Activated T-cell treated with anti-CD3 and anti-CD28 coated beads for 4 hours (primary cell): ENCODE measurements at places on chromosomes 6 and 20.

DNA sequence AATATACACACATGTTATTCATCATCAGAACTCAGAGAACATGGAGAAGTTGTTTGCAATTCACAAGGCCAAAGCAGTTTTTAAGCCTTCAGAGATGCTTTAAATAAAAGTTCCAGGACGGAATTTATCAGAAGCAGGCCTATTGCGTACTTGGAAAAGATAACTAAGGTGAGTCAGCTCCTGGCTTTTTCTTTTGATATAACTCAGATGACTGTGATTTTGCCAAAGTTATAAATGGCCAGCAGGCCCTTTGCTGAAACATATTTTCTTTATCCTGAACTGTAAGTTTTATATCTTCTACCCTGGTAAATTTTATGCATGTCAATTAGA lies 55.0 kb upstream of the PLCB1 start:
- no peak for DNase-seq

DNA sequence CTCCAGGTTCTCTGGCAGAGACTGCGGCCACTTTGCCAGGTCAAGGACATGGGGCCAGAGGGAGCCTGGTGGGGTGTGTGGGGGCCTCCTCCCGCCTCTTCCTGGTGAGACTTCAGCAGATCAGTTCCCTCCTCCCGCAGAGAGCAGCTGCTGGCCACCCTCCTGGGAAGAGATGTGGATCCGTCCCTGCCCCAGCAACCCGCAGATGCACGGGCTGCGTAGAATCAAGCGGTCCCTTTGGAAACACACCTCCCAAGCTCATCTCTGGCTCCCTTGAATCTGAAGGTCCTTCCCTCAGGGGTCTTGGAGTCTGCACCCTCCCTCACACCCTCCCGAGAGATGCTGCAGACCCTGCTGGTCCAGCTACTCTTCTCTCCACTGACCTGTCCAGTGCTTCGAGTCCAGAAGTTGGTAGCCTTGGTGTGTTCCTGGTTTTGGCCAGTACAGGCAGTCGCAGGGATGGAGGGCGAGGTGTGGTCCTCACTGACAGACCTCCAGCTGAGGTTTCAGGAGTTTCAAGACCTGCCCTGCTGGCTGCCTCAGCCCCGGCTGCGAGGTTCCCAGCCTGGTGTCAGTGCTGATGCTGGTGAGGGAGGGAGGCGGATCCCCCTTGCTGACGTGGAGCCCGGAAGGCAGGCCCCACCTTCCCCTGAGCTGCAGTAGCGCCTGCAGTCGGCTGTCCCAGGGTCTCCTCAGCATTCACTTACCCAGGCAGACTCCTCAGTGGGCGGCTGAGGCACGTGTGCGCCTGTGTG lies at the start of gene NPBWR2:
TSS of gene NPBWR2 (minus strand) at position 585 of the 755 bp plus-strand sequence. CDS start 734 bp downstream, outside the sequence.
- no peak for DNase-seq

DNA sequence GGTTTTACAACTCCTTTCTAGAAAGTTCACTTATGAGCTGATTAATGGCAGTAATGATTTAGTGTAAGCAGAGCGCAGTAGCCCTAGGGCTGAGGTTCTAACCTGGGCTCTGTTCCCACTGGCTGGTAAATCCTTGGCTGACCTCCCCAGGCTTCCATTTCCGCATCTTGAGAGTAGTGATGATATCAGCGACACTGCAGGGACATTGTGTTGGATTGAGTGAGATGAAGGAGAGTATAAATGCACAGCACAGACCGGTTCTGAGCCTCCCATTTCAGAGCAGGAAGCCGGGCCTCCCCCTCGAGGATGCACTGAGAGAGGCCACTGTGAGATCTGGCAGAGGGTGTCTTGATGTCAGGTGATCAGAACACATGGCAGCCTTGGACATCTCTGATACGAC lies 477.2 kb upstream of the SULF2 start:
- DNase-seq: no peak

DNA sequence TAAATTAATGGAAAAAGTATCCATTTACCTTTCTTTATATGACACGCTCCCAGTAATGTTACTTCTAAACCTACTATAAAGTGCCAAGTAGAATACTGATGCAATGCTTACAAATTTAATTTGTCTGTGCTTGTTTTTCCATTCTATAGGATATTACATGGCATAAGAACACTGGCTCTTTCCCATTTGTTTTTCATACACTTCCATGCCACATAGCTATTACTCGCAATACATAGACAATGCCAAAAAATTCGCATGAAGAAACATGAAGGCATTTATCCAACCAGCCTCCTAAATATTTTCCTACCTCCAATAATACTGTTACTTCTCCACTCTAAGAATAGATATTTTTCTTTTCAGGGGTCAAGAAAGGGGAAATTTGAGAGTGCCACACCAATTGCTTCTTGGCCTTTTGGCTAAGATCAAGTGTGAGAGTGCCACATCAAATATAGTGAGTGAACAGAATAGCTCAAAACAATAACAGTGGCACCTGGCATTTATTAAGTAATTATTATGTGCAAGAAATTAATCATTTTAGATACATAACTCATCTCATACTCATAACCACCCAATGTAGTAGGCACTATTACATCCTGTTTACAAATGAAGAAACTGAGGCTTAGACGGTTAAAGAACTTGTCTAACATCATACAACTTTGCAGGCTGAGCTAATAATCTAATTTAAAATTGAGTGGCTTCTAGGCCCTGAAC lies 845 bp upstream of the DST start:
- DNase-seq: no peak

DNA sequence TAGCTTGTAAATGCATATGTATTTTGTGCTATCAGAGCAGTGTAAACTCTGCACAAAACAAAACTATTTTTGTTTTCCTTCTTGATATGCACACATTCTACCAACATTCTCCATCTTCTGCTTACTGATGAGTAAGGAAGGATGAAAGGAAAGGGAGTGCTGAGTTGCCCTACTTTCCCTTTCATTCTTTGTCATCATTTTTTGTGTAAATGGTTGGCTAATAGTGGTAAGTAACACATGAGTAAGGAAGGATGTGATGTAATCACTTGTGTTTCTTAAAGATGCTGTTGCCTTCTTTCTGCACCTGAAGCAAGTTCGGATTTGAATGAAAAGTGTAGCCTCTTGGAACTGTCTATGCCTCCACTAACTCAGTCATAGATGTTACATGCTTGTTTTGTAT lies 4.6 kb upstream of the REV3L start:
- DNase-seq: no peak

GRCh38 chr6:142345261-142345660 lies 43.5 kb downstream of the ADGRG6 start:
- no peak for DNase-seq

DNA sequence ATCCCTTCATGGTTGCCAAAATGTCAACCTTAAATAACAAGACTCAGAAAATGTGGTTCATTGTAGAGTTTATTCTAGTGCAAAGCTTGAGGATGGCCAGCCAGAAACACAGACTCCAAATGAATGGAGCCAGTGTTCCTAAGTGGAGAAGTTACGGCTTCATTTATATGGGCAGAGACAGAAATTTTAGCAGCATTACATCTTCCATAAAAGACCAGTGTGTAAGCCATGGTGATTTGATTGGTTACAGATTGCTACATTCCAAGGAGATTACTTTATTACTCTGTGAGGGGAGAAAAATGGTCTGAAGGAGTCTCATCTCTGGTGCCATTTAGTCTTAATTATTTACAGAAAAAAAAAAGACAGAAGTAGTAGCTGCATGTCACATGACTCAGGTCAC lies 97.8 kb downstream of the OTOR start:
- DNase-seq: no peak

DNA sequence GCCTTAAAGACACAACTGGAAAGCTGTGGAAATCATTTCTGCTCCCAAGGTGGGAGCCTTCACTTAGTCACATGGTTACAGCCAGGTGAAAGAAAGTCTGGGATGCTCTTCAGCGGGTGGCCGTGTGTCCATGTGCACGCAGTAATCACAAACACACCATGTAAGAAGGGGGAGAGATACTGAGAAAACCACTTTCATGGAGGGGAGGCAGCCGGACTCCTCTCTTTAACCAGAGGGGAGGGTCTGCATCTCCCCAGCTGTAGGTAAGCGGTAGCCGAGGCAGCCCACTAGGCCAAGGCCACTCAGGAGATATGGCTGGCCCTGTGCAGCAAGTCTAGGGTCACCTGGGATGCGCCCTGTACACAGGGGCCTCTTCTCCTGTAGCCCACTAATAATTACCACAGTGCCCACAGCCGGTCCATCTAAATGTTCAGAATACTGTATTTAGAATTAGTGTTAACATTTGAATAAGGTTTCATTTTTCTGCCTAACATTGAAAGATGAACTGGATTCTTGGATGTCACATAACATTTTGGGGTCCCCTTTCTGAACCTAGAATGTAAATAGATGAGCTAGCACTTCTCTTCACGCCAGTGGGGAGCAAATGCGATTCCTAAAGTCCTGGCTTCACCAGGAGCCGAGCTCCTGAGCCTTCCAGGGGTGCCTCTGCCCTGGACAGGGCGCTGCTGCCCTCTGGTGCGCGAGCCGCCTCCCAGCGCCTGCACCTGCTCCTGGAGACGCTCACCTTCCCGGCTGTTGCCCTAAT lies 15.9 kb downstream of the GPR31 start:
- DNase-seq: no peak

DNA sequence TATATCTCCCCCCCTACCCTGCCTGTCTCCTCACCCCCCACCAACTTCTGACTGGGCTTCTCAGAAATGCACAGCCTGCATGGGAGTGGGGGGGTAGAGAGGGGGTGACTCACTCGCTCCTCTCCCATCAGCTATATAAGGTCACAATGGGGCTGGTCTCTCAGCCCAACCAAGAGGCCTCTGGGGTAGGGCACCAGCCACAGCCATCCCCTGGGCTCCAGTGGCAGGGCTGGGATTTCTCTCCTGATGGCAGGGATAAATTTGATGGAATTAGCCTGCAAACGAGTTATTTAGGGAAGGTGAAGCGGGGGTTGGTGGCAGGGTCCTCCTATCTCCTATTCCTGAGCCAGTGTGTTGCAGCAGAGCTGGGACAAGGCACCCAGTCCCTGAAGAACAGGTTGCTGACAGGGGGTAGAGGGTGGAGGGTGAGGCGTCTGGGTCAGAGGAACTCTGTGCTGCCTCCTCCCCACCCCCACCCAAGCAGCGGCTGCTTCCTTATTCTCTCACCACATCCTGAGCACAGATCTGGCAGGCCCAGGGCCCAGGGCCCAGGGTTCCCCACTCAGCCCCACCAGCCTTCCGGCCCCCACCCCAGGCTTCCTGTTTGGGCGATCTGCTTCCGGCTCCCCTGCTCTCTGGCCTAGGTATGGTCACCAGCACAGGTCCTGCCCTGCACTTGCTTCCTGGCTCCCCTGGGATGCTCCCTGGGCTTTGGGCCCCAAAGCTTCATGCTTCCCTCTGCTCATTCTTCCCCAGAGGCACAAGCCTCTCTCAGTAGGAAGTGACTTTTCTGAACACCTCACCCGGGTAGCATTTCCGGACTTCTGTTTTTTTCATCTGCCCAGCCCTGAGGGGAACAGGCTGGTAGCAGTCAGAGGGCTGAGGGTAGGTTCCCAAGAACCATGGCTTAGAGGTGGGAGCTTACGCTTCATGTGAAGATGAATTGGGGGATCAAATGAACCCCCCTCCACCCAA lies 4.0 kb downstream of the PPP1R18 start:
- peak; percentile 78 for DNase-seq

- peak; percentile 36 for DNase-seq
Observed at GRCh38 chr6:142802124-142802523, 142.9 kb downstream of the HIVEP2 start.

DNA sequence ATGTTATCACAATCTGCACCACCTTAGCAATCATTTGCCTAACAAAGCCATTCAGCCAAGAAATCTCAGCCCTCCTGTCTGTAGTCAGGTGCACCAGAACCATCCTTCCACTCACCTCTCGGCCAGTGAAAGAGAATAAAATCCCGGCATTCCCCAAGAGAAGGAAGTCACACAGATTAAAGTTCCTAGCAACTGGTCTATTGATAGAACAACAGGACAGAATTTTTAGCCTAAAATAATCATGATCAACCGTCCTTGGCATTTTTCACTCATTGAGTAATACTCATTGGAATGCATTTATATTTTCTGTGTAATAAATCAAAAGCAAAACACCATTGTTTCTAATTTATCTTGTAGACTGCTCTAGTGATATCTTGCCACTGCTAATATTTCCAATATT lies 85.7 kb upstream of the CDH4 start:
- DNase-seq: no peak

DNA sequence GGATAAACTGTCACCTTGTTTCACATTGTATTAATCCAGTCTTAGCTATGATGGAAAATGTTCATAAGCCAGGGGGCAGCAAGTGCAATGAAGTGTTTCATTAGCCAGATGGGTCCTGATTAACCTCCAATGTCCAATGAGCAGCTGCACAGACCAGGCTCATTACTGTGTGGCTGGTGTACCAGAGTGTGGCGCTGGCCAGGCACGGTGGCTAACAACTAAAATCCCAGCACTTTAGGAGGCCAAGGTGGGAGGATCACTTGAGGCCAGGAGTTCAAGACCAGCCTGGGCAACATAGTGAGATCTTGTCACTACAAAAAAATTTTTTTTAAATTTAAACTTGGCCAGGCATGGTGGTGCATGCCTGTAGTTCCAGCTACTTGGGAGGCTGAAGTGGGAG lies 201.7 kb upstream of the FOXQ1 start:
- no peak for DNase-seq

- no peak for DNase-seq
Observed at GRCh38 chr6:7809346-7809745, 83.4 kb downstream of the BMP6 start.

- DNase-seq: no peak
Observed at GRCh38 chr6:147738099-147738498, 229.6 kb downstream of the SAMD5 start.
